ENCODE measurements at places on chromosomes 1 and 21.

DNA sequence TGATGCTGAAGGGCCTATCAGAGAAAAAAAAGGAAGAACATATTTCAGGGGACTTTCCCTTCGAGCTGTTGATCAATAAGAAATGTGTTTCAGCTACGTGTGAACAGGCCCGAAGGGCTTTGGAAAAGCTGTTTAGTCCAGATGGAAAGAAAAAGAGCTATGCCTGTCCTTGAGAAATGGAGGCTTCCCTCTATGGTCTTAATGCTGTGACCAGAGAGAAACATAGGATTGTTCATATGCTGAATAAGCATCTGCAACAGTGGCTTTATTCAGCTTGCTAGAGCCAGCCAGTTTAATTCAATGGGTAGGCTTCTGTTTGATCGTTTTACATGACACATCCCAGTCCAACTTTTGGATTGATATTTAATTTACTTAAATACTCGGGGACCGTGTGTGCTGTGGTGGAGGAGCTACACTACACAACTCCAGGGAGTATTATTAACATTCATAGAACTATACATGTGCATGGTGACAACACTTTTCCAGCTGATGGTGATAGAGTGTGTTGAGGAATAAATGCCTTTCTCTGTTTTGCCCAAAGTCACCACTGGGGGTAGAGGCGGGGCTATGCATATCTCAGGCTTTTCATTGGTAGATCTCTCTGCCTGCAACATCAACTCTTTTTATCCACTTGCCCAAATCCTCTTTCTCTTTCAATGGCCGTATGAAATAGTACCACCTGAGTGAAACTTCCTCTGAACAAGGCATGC, 106.7 kb upstream of the C8B start:
- DNase-seq = no peak

GRCh38 chr1:234724516-234725176, 114.7 kb upstream of the IRF2BP2 start:
- no peak for DNase-seq

GRCh38 chr1:107531065-107531908, 390.4 kb downstream of the NTNG1 start:
- DNase-seq = no peak

- no peak for DNase-seq
These were observed 228.8 kb upstream of the ADGRL2 start for GRCh38 chr1:81571946-81572345.

GRCh38 chr1:179126338-179127060, 44.6 kb downstream of the TOR3A start:
- DNase-seq = no peak

- DNase-seq = no peak
These were observed 356.3 kb upstream of the PRMT6 start for GRCh38 chr1:106700211-106700610.

GRCh38 chr1:167152192-167152876, 58.5 kb downstream of the STYXL2 start:
- no peak for DNase-seq

DNA sequence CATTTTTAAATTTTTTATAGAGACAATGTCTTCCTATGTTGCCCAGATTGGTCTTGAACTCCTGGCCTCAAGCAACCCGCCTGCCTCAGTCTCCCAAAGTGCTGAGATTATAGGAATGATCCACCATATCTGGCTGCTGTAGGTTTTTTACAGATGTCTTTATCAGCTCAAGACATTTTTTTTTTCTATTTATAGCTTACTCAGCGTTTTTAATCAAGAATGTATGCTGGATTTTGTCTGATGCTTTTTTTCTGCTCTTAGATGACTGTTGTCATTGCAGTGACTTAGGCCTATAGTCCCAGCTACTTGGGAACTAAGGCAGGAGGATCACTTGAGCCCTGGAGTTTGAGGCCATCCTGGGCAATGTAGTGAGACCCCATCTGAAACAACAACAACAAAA, 72.5 kb downstream of the POFUT2 start:
- no peak for DNase-seq

DNA sequence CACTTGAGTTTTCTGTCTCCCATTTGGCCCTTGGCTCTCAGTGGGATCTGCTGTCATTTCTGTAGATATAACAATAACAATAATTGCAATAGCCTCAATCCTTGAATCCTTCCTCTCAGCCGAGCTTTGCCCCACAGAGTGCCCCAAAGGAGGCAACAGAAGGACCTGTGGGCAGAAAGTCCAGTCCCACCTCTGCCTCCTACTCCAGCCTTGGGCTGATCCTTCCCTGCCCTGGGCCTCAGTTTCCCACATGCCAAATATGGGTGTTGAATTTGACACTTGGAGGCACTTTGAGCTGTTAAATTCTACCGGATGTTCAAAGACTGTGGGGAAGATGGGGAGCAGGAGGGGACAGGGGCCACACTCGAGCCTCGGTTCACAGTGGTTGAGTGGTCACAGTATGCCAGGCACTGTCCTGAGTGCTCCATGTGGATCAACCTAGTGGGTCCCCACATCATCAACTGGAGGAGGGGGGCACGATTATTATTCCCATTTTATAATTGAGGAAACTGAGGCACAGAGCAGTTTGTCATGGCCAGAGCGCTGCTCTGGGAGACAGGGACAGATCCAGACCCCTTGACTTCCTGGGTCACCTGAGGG, 307.1 kb downstream of the MATN1 start:
- DNase-seq = no peak

- no peak for DNase-seq
These were observed 26.8 kb downstream of the NFIA start for GRCh38 chr1:61109158-61109557.

GRCh38 chr1:6262555-6263420, 1.9 kb upstream of the GPR153 start:
- DNase-seq = no peak

DNA sequence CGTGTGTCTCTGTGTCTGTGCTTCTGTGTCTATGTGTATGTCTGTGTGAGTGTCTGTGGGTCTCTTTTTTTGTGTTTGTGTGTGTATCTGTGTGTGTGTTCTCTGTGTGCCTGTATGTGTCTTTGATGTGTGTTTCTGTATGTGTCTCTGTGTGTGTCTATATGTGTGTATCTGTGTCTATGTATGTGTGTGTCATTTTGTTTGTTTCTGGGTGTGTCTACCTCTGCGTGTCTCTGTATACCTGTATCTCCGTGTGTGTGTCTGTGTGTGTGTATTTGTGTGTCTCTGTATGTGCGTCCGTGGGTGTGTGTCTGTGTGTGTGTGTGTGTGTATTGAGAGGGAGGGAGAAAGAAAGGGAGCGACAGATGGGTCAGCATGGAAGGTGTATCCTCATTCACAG, 106.3 kb upstream of the TRABD2B start:
- DNase-seq = no peak

- DNase-seq = no peak
These were observed 6.2 kb downstream of the CROCC start for GRCh38 chr1:16927711-16928485.
